ENCODE measurements at places on chromosomes 11 and 22. TPM values are rescaled to one million over a fixed set of nuclear protein-coding genes. Genes with fewer than 3 reads are reported as not detected.

The CLDN5 gene
- polyA plus RNA-seq, result 0.11 TPM

The BDNF gene
- not detected for polyA plus RNA-seq

- DNase-seq, result no peak
Measured at GRCh38 chr11:131178020-131178419, 192.4 kb upstream of the NTM start.

The GRM5 gene
- polyA plus RNA-seq, result not detected

DNA sequence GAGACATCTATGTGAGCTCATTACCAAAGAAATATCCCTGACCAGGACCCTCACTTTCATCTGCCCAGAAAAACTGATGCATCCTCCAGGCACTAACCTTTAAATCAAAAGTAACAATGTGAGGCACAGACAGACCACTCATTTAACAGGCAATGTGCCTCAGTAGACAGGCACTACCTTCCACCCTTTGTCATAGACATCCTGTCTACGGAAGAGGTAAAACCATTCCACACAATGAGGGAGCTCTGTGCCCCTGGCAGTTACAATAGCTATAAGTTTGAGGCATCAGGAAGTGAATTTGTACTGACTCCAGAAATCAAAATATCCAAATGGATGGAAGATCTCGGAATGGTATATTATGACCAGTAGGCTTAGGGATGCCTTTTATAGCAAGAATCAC lies 6.7 kb upstream of the CAVIN3 start:
- no peak for DNase-seq

The FIBIN gene
- not detected for polyA plus RNA-seq

The POU2AF3 gene
- polyA plus RNA-seq, result not detected

The OSBP gene
- polyA plus RNA-seq, result 19.6 TPM

- DNase-seq, result peak; percentile 57
Measured at GRCh38 chr11:3807909-3808860, at the start of gene PGAP2. TSS of gene PGAP2 (plus strand) at chr11:3808560. CDS start at chr11:3811260, 2,700 bp downstream.

The INPP5J gene
- polyA plus RNA-seq, result not detected

- DNase-seq, result no peak
Measured at GRCh38 chr11:111334532-111335502, 36.5 kb downstream of the POU2AF3 start.

The OR5B12 gene
- not detected for polyA plus RNA-seq

GRCh38 chr11:57491371-57492061 lies 24.0 kb downstream of the SLC43A1 start:
- peak; percentile 41 for DNase-seq

GRCh38 chr11:72815110-72815618 lies 953 bp downstream of the ATG16L2 start:
- no peak for DNase-seq

DNA sequence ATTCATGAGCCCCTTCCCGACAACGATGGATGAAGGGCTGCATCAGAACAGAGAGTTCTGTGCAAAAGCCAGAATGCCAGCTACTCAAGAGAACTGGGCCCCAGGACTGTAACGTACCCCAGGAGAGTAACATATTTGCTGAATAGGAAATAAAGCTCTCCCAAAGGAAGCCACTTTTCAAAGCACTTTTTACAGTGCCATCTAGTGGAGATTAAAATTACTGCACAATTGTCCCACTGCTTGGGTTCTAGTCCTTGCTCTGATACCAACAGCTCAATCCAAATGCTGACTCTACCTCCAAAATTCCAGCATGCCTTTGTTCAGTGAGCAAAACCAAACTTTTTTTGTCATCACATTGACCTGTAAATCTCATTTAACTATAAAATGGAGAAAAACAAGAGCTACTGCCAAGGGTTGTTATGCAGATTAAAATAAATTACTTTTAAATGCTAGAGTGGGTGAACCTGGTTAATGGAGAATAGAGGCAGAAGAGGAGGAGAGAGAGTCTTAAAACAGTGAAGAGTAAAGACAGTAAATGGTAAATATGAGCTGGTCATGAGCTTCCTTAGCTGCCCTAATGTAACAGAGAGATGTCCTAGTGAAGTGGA lies 87.6 kb upstream of the FSHB start:
- DNase-seq, result no peak

DNA sequence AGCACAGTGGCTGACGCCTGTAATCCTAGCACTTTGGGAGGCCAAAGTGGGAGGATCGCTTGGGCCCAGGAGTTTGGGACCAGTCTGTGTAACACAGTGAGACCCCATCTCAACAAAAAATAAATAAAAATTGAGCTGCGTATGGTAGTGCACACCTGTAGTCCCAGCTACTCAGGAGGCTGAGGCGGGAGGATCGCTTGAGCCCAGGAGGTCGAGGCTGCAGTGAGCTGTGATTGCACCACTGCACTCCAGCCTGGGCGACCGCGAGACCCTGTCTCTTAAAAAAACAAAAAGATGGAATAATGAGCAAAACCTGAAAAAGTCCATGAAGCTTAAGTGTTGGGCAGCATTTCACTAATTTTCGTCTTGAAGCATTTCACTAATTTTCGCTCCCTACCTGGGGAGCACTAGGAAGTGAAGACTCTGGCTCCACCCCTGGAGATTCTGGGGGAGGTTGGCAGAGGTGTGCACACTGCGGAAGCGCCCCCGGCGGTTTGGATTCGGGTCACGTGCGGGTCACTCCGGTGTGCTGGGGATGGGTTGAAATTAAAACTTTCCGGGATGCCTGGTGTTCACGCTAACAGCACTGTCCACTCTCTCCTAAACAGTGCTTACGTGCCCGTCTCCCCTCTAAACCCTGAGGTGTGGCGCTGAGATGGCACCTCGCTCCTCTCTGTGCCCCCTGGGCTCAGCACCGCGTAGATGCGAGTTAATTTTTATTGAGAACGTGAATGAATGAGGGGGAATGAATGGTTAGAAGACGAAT lies 906 bp upstream of the NAA40 start:
- no peak for DNase-seq

The HEPHL1 gene
- not detected for polyA plus RNA-seq

DNA sequence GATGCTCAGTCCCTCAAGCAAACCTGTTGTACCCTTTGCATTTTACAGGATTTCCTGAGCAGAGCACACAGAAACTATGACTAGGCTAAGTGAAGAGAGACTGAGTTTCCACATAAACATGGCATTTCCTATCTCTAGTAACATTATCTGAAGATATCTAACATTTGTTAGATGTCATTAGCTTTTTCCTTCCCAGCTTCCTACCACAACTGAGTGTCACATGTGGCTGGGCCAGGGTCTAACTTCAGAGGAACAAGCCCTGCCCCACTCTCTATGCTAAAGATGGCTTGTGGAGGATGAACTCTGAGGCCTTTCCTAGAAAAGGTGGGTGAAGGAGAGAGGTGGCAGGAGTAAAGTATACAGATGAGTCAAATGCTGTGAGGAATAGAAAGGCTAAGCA lies 16.5 kb downstream of the C22orf42 start:
- no peak for DNase-seq

DNA sequence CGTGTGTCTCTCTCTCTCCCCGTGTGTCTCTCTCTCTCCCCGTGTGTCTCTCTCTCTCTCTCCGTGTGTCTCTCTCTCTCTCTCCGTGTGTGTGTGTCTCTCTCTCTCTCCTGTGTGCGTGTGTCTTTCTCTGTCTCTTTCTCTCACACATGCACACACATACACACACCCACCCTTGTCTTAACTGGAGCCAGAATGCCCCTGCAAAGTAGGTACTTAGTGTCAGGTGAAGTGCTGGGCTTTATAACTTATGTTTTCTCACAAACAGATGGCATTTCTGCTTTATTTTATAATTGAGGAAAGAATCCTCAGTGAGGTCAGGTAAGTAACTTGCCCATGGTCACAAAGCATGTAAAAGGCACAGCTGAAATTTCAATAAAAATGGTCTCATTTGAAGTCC lies 106.0 kb downstream of the CSNK2A3 start:
- no peak for DNase-seq

The CABP4 gene
- polyA plus RNA-seq, result 0.62 TPM

DNA sequence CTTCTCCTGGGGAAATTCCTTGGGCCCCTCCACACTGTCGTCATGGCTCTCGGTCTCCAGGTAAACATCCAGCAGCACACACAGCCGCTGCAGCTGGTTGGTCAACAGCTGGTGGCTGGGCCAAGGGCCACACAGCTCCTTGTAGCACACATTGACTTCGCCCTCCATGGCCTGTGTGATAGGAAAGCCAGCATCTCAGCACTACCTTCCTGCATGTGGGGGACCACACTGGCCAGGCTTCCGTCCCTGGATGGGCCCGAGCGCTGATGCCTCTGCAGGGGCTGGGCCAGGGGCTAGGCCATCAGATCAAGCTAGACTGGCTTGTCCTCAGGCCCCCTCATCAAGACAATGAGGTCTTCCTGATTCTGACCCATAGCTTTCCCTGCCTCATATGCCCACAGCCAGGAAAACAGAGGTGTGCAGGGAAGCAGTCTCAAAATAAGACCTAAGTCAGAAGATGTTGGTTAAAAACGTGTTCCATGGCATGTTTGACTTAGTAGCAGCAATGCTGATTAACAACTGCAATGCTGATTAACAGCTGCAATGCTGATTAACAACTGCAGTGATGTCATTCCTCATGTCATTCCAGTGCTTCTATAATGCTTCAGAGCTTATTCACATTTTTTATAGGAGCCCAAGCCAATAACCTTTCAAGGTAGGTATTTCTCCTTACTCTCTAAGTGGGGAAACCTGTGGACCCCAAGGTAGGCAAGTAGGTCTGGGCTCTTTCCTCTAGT lies 31.3 kb downstream of the NEFH start:
- DNase-seq, result no peak

DNA sequence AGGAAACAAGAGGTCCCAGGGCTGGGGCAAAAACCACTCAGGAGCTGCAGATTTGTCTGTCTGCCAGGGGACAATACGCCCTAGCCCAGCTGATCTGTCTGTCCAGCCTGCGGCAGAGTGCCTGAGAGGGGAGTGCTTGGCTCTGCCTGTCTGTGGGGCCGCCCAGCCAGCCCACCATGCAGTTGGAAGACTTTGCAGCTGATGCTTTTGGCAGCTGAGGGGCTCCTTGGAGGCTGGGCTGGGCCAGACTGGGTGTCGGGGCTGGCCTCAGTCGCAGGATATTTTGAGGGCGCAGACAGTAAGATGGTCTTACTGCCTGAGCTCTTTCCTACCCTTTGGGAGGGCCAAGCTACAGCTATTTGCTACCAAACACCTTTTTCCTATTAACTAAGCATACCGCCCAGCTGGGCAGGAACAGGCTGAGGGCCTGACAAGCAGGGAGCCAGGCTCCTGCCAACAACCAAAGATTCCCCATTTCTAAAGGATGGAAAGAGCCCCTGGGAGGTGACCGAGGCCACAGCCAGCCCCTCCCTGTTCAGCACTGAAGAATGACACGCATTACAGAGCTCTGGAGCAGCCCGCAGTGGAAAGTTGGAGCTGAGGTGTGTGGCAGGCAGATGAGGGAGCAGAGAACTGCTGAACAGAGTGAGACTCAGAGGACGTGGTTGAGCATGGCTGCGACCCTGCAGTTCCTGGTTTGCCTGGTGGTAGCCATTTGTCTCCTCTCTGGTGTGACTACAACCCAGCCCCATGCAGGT lies at the start of gene FAM180B:
Gene FAM180B (plus strand): TSS at position 581 of the 758 bp plus-strand sequence. CDS start 91 bp downstream, at position 672.
- no peak for DNase-seq

DNA sequence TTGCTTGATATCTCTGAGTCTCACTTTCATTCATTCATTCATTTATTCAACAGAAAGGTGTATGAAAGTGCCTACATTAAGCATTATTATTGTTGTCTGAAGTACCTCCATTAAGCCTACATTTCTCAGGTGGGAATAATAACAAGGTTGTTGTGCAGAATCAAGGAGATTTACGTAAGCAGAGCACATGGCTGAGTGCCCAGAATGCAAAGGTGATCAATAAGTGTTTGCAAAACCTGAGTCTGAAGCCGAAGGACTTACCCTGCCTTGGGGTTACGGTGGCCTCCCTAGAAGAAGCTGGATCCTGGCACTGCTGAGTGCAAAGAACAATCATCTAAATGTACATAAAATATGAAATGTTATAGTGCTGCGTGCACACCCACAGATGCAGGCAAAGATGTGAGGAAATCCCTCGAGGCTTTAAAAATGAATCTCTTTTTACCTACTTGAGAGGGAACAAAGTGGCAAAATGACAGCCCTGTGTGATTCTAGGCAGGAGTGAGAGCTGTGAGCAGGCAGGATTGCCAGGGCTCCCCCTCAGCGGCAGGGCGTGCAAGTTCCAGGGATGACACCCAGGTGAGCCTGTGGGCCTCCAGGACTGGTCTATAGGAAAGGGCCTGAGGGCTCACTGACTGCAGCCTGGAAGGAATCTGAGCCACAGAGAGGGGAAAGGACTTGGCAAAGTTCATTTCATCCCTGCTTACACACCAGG lies 133.1 kb upstream of the TBCEL start:
- no peak for DNase-seq

The CCDC15 gene
- 2.2 TPM for polyA plus RNA-seq

The ACCS gene
- polyA plus RNA-seq, result 0.79 TPM

DNA sequence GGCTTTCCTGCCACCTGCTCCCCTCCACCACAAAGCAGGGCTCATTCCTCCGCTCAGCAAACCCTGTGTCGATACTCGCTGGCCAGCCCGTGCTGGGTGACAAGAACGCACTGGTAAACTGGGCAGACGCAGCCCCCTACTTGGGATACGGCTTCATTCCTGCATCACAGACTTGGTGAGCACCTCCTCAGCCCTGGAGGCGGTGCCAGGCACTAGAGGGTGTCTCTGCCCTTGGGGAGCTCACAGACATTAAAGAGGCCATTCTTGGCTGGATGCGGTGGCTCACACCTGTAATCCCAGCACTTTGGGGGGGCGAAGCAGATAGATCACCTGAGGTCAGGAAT lies 6.0 kb downstream of the ZDHHC24 start:
- no peak for DNase-seq

GRCh38 chr11:15106201-15106965 lies 8.3 kb upstream of the INSC start:
- no peak for DNase-seq

The DCUN1D5 gene
- polyA plus RNA-seq, result 21.9 TPM

DNA sequence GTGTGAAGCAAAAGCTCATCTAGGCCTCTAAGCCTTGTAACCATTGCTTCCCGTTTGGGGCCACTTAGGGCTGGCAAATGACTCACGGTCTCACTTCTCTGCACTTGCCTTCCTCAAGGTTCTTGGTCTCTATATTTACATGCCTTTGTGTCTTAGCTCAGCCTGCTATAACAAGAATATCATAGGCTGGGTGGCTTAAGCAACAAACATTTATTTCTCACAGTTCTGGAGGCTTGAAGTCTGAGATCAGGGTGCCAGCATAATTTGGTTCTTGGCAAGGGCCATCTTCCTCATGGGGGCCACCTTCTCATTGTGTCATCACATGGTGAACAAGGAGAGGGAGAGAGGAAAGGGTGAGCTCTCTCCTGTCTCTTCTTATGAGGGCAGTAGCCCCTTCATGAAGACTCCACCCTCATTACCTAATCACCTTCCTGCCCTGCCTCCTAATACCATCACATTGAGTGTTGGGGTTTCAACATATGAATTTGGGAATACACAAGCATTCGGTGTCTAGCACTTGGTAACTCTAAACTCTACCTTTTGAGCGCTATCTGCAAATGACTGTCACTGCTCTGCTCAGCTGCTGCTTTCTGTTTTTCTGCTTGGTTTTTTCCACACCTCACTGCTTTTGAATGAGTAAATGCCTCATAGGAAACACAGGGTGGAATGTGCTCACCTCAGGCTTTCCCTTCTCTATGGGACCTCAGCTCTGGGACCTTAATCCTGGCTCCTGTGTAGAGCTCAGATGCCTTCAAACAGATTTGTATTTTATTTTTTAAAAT lies 16.2 kb upstream of the ME3 start:
- DNase-seq, result no peak

GRCh38 chr11:113623114-113623513 lies 83.0 kb downstream of the TMPRSS5 start:
- DNase-seq, result no peak

The RIC3 gene
- polyA plus RNA-seq, result 4.4 TPM

Measured in naive thymus-derived CD8-positive, alpha-beta T cell (primary cell).